ENCODE measurements at places on chromosomes 5 and 9.

DNA sequence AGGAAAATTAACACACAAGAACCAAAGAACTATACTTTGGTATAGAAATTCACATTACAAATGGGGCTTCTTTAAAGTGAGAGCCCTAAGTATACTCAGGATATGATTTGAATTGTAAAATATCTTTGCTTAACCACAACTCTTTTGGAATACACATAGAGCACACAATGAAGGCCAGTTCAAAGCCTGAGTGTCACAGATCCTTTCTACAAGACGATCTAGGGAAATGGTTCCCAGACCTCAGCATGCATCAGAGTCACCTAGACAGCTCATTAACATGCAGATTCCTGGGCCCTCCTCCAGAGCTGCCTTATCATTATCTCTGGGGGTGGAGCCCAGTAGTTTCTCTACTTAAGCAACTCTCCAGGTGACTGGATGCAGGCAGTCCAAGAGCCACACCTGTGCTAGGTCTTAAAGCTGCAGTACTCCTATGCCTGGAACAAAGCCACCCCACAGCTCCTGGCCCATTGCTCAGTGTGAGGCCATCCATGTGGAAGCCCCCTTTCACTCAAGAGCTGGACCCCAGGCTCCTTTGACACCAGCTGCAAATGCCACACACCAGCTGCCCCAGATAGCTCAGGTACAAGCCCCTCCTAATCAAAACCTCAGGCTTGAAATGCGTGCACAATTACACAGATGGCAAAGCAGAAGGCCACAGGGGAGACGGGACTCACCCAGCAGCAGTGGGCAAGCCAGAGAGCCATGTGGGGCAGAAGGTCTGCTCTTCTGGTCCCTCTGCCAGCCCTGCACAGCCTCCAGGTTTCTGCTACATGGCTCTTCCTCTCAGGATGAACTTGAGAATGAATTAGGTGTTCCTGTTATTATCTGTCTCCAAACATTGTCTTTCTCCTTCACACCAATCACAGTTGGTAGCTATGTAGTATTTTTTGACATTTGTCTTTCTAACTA lies 106.1 kb downstream of the SH3TC2 start:
- no peak for DNase-seq

- no peak for DNase-seq
Observed at GRCh38 chr9:37412431-37413151, 9.9 kb upstream of the GRHPR start.

GRCh38 chr5:115869256-115869795 lies 27.6 kb downstream of the AP3S1 start:
- DNase-seq = no peak

DNA sequence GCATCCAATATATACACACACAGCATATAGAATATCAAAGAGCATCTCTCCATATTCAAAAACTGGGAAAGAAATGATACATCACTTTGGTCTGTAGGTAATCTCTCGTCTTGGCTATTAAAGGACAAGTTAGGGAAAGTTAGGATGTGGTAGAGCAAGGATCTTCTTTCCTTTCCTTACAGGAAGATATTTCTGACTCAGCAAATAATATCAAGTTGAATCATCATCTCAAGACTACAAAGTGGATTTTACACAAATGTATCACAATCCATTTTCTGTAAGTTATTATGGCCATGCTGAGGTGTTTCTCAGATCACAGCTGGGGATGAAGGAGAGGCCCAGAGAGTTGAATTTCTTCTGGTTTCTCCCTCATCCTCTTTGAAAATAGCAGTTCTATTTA lies 651.7 kb upstream of the CCNG1 start:
- DNase-seq = no peak

DNA sequence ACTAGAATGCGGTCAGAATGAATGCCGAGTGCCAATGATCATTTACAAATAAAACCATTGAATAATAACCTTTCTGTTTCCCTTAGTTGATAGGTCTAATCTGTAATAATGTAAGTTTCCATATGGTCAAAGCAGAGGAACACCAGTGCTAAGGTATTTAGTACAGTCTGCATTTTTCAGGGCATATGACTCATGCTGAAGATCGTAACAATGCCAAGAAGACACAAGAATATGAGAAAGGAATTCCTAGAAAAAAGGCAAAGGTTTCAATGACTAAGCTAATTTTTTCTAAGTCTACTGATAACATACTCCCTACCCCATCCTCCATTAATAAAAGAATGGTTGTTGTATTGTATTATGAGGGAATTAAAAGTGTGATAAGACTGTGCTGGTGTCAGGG lies 2.8 kb downstream of the OR1L8 start:
- no peak for DNase-seq

- no peak for DNase-seq
Observed at GRCh38 chr9:2150338-2150737, 135.2 kb downstream of the SMARCA2 start.

- peak; percentile 8 for DNase-seq
Observed at GRCh38 chr5:43007246-43007910, 32.7 kb downstream of the ANXA2R start.

DNA sequence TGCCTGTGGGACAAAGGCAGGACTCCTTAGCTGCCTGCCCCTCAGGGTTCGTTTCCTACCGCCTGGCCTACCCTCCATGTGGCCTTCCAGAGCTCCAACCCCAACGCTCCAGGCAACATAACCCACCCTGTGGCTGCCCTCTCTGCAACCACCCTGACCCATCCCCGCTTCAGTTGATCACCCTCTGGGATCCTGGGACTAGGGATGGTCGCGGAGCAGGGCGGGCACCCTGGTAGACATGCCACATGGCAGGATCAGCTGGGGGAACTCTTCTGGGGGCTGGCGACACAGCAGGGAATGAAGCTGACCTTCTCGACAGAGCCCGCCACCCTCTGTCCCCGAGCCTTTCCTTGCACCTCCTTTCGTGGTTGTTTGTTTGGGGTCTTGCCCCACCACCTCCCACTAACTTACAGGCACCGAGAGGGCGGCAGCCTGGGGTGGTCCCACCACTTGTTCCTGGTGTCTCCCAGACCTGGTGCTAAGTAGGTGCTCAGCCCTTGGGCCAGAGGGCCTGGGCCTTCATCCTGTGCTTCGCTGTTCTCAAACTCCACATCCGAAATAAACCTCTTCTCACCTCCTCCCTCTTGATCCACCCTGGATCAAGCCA lies 243.1 kb downstream of the PBX3 start:
- DNase-seq = no peak

GRCh38 chr5:113063927-113064326 lies 87.3 kb downstream of the DCP2 start:
- DNase-seq = no peak

GRCh38 chr9:19431361-19432171 lies 22.8 kb downstream of the ACER2 start:
- DNase-seq = no peak

DNA sequence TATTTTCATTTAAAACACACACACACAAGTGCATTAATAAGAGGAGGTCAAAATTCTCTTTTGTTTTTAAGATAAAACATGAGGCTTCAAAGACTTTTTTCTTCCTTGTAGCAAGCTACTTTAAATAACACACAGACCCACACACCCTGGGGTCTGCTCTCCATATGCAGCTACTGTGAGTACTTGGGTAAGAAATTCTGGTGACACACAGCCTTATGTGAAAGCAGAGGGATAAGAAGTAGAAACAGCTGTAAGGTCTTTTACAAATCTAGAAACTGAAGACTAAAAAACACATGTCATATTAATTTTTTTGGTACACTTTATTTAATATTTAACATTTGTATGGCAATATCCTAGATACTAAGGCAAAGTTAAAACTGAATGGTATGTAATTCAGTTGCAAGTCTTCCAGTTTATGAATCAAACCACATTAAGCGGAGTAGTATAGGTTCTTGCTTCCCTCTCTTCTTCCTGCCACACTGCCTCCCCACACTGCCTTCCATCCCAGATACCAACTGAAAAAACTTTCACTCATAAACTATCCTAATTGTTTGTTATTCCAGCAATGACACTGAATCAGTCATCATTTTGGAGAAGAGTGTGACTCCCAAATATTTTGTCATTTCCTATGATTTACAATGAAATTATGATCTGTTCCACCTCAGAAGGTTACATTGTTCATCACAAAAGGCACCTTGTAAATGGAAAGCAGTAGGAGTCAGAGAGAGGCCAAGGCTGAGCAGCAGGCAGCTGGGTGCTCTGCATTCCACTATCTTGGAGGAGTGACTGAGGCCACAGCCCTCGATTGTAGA lies 92.0 kb downstream of the PLCXD3 start:
- DNase-seq = no peak

GRCh38 chr5:40334242-40334635 lies 345.5 kb upstream of the PTGER4 start:
- DNase-seq = no peak

- no peak for DNase-seq
Observed at GRCh38 chr5:34507933-34508332, 148.2 kb upstream of the RAI14 start.

DNA sequence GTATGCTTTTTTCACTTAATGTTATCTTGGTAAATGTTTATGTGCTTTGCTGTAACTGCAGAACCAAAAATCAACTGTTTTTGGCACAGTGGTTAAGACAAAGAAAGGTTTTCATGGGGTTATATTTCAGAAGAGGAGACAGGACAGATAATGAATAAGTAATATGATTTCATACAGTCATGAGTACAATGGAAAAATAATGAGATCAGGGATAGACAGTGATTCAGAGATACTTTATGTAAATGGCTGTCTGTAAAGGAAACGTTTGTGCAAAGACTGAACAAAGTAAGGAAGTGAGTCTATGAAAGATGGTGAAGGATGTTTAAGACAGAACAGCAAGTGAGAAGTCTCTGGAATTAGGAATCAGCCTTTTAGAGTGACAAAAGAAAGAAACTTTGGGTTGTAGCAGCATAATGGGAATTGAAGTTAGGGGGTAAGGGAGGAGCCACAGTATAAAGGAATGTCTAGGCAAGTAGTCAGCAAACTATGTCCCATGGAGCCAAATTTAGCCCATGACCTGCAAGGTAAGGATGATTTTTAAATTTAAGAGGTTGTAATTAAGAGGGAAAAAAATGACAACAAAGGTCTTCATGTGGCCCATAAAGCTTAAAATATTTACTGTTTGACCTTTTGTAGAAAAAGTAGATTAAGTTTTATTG lies 55.0 kb downstream of the TNPO1 start:
- no peak for DNase-seq

- no peak for DNase-seq
Observed at GRCh38 chr9:123031963-123032362, 1.5 kb upstream of the GPR21 start.

DNA sequence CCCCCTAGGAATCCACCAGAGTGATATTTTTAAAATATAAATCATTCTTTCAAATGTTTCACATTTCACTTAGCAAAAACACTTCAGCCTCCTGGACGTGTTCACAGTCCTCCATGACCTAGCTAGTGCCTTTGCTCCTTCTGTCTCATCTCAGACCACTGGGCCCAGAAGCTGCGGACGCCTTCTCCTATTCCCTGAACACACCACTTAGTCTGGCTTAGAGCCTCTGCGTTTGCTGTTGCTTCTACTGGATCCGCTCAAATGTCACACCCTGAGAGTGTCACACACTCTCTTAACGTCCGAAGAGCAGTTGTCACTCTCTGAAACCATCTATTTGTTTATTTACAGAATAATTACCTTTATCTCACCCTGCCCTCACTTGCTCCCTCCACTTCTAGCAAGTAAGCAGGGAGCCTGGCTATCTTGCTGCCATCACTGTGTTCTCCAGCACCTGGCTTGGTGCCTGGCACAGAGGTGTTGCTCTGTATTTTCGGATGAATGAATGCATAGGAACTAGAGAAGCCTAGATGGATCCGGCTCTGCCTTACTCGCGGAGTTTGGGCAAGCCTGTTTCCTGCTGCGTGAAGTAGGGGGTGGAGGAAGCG lies 1.2 kb upstream of the GRK6 start:
- DNase-seq = no peak

DNA sequence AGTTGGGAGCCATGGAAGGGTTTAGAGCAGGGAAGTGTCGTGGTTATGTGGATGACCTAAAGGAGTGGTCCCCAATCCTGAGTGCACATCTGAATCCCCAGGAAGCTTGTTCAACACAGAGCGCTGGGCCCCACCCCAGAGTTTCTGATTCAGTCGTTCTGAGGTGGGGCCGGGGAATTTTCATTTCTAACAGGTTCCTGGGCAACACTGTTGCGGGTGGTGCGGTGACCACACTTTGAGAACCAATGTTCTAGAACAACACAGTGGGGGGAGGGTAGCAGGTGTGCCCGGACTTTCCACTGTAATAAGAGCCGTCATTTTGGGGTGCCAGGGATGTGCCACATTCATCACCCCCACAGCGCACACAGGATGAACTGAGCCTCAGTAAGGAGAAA lies 39.3 kb downstream of the DUSP1 start:
- no peak for DNase-seq

- DNase-seq = no peak
Observed at GRCh38 chr5:82622205-82622604, 344.1 kb upstream of the RPS23 start.

Measured in nucleus accumbens (tissue), 56 donors.